ENCODE measurements at places on chromosomes 3 and 15.
A peak's percentile ranks its signal among the peaks of the same experiment; 100 is the strongest.

DNA sequence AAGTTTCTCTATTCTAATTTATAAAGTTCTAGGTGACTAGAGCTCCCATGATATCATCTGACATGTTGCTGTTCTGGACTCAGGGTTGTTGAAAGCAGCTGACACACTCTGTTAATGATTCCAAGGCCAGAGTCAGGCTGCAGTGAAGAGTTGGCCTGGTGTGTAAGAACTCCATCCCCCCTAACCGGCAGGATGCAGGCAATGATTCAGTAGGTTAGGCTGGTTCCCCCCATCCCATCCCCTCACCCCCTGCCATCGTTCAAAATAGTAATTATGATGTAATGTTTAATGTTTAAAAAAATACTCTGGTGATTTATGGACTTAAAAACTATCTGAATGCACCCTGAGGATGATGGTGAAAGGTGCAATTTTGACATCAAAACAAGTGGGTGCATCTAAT lies 4.6 kb upstream of the TRIM71 start:
- peak; percentile 6 for DNase-seq

- no peak for DNase-seq
Observed at GRCh38 chr3:124558991-124559845, 171.0 kb upstream of the UMPS start.

DNA sequence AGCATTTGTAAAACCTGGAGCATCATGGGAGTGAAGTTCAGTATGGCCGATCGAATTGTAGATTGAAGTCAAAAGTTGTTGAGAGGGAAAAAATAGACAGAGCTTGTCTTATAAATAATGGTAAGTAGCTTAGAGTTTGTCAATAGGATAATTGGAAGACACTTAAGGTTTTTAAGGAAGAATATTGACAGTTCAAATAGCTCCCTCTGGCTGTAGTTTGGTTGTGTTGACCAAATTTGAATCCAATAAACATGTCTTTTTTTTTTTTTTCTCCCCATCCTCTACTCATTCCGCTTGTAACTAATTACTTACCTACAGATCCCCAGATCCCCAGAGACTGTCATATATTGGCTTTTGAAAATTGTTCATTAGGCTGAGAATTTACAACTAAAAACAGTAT lies 677.0 kb downstream of the AGBL1 start:
- DNase-seq: no peak

DNA sequence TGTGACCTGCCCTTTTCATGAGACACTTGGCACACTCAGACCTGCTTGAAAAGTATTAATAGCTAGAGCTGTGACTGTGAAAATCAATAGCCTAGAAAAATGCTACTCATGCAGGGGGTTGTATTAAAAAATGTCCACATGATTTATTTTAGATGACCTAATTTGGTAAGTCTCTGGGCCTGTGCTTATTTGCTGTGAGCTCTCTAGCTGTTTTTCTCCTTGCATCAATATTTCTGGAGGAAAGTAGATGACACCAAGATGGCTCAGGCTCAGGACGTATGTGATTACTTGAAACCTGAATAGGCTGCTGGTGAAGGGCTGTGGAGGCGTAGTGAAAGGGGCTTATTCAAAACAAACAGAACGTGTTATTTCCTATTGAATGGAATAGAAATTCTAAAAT lies 29.5 kb downstream of the KCNAB1 start:
- no peak for DNase-seq

GRCh38 chr3:187314176-187314575 lies 22.6 kb upstream of the MASP1 start:
- no peak for DNase-seq

DNA sequence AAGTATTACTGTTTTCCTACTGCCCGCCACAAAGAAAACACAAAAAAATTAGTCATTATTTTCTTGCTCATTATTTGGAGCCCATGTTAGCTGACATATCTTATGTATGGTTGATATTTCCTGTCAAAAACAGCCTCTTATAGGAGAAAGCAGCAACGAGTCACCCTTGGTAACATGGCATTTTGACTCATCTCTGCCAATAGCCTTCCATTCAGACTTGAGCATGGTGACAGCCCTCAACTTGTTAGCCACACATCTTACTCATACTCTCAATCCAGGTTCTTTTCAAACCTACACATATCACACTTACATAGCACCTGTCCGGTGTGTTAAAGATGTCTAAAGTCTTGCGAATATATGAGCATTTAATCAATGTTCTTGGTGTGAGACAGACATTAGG lies 109.4 kb upstream of the SAMMSON start:
- peak; percentile 46 for DNase-seq

DNA sequence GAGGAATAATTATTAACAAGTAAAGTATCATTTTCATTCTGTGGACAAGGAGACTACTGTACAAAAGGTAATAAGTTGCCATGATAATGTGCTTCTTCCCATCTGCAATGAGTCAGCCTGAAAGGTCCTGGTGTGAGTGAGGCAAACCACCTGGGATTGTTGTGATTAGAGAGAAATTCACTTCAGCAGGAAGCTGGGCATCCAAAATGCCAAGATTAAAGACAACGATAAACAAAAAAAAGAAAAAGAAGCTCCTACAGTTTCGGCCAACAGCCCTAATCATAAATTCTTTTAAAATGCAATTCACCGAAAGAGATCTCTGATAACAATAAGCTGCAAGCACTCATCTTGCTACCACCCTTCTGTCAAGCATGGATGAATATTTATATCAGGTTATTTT lies 507.8 kb downstream of the TUSC7 start:
- no peak for DNase-seq

- no peak for DNase-seq
Observed at GRCh38 chr15:83102346-83102745, 5.1 kb upstream of the TM6SF1 start.

GRCh38 chr3:8909160-8909559 lies 54.1 kb downstream of the RAD18 start:
- no peak for DNase-seq

DNA sequence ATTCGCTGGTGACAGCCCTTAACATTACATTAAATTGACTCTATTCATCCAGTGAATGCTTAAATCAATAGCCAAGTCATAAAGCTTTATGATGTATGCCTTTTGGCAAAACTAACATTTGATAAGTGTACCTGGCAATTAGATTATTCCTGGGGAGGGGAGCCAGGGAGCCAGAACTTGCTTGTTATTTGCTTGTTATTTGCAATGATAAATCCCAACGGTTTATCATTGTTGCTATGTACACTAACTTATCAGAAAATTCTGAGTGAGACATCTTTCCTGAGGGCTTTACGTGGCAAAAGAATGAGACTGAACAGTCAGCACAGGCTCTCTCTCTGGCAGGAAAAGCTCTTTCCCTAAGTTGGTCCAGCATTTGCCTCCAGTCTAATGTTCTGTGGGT lies 35.8 kb upstream of the FBN1 start:
- no peak for DNase-seq

DNA sequence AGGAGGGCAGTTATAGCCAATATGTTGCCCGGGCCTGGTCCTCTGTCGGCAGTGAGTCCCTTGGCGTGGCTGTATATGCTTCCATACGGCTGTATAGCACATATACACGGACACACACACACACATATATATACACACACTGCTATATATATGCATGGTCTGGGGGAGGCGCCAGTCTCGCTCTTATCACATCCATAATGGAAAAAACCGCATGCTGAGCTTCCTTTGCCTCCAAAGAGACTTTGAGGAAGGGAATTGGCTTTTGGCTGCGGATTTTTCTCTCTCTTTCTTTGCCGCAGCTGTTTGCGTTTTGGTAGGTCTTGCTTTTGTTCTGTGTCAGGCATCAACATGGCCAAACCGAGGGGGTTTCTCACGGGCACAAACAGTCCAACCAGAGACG lies 11.3 kb upstream of the TMEM115 start:
- DNase-seq: no peak

- no peak for DNase-seq
Observed at GRCh38 chr15:89591834-89592233, 16.6 kb downstream of the TICRR start.

- no peak for DNase-seq
Observed at GRCh38 chr15:47473832-47474231, 243.5 kb upstream of the SEMA6D start.

- DNase-seq: peak; percentile 82
Observed at GRCh38 chr3:120203016-120203415, 82.0 kb downstream of the GPR156 start.

- no peak for DNase-seq
Observed at GRCh38 chr3:101842935-101843330, 6.4 kb upstream of the NFKBIZ start.

Data from suppressor macrophage treated with lipopolysaccharide for 4 hours (primary cell).